ENCODE measurements at places on chromosomes 12 and 14.

GRCh38 chr14:95174184-95174792 is 17.0 kb upstream of the DICER1 start:
- no peak for DNase-seq

GRCh38 chr12:2139651-2140050 is 86.9 kb downstream of the CACNA1C start:
- DNase-seq: no peak

- DNase-seq: peak; percentile 53
Measured at GRCh38 chr12:716506-716905, 35.9 kb upstream of the WNK1 start.

GRCh38 chr12:97555547-97556187 is 93.1 kb downstream of the RMST start:
- no peak for DNase-seq

DNA sequence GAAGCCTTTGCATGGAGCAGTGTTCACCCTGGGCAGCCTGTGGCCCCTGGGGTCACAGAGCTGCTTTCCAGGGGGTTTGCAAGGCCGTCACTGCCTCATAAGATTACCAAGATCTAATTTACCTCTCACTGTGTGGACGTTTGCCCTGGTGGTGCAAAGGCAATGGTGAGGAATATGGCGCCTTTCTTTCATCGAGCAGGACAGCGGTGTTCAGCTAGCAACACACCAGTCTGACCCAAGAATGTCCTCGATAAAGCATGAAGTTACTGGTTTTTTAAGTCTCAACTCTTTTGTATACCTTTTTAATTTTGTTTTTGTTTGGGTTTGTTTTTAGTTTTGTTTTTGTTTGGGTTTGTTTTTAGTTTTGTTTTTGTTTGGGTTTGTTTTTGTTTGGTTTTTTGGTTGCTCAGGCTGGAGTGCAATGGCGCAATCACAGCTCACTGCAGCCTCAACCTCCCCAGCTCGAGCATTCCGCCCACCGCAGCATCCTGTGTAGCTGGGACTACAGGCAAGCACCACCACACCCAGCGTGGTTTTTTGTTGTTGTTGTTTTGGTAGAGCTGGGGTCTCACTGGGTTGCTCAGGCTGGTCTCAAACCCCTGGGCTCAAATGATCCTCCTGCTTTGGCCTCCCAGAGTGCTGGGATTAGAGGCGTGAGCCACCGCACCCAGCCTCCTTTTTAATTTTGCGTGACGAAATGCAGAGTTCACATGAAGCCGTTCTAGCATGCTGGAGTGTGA is 57.9 kb downstream of the PPP2R5C start:
- peak; percentile 61 for DNase-seq

- no peak for DNase-seq
Measured at GRCh38 chr14:67050896-67051295, 138.3 kb upstream of the GARIN2 start.

DNA sequence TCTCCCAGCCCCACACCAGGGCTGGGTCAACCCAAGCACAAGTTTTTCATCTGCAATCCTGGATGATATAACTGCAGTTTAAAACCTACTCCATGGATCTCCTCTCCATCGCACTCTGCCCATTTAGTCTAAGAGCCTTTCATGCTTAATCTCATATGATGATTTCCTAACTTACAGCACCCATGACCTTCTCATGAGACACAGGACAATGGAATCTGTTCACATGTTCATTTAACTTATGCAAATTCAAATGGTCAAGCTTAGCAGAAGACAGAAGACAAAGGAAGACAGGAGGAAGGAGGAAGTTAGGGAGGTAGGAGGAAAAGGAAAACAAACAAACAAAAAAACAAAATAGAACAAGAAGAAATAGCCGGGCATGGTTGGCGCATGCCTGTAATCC is 64.6 kb upstream of the PNMA1 start:
- no peak for DNase-seq

DNA sequence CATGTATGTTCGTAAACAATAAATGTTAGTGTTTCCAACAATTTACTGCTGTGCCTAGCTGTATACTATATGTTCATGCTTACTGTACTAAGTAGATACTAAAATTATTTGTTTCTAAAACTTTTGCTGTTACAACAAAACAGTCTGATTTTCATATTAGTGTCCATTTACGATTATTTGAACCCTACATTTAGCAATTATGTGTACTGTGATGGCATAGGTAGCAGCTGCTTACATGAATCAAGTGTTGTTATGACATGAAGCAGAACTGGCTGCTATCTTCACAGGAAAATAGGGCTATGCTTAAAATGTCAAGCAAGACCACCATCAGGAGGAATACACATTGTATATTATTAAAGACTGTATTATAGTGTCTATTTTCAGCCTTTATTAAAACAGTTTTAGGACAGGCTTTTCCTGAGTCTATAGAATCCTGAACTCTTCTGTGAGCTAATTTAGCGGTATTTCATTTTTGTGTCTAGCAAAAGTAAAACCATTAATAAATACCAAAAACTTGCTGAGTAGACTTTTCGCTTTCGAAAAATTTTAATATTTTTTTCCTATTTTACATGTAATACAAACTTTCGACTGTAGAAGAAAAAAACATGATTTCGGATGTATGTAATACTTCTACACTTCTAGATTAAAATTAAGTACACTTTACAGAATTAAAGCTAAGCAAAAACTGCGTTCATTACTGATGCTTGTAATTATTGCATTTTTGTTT is 1.1 kb upstream of the WDR89 start:
- DNase-seq: no peak

- DNase-seq: peak; percentile 57
Measured at GRCh38 chr12:50188875-50189575, 21.9 kb upstream of the CERS5 start.

GRCh38 chr12:109310247-109311125 is 1.4 kb upstream of the FOXN4 start:
- DNase-seq: peak; percentile 10

GRCh38 chr12:112116232-112117060 is 7.9 kb upstream of the NAA25 start:
- no peak for DNase-seq

- DNase-seq: no peak
Measured at GRCh38 chr14:68376067-68376779, 416.6 kb downstream of the ZFP36L1 start.

Data from activated CD4-positive, alpha-beta T cell treated with anti-CD3 and anti-CD28 coated beads, Interleukin-2, amount 50 U/mL, for 48 hours (primary cell).